Stimulated activated naive CD4-positive, alpha-beta T cell (primary cell): ENCODE measurements at places on chromosomes 4 and X.

DNA sequence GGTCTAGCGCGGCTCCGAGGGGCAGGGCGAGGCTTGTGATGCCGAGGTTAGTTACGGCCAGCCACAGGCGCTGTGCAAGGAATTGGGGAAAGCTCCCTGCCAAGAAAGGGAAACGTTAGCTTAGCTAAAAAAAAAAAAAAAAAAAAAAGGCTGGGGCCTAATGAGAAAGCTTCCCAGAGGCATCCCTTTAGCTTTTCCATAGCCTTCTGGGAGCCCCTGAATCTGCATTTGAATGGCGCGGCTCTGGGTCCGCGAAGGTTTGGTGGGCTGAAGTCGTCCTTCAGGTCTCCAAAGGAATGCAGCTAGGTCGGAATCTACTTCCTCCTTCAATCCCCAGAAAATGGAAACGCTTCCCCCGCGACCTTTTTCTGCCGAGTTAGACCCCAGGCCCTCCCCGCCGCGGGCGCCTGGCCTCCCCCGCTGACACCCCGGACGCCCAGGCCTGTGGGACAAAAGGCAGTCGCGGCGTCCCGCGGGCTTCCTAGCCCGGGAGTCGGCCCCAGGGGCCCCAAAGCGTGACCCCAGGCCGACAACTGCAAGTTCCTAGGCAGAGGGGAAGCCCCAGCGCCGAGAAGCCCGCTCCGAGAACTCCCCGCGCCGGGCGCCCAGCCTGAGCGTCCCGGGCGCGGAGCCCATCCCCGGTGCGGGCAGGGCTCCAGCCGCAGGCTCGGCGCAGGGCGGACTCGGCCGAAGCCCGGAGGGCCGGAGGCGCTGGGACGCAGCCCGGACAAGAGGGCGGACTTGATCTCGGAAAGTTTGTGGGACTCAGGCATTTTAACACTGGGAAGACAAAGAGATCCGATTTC, 605 bp upstream of the FAT1 start:
- no peak for DNase-seq

DNA sequence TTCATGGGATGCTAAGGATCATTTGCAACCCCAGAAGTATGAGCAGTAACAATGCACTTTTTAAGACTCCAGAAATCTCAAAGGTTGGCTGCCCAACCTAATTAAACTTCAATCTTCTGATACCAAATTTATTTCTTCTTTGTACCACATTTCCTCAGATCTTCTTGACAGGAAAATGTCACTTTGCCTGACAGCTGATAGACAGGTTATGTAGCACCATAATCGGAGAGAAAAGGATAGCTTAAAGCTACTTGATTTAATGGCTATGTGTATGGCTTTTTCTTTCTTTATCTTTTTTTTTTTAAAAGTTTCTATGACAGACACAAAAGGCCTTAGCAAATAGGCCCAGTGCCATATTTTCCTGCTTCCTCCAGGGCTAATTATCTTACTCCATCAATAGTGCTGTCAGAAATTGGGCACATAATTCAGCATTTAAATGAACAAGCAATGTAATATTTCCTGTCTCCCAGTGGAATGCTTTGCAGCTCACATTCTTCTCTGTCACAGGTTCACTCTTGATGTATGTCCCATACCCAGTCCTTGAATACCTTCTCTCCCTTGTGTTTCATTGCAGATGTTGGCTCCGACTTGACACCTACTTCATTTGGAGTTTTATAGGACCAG, 795.7 kb downstream of the ADGRL3 start:
- DNase-seq: no peak

GRCh38 chr4:158728236-158728635, 5.0 kb upstream of the PPID start:
- no peak for DNase-seq

DNA sequence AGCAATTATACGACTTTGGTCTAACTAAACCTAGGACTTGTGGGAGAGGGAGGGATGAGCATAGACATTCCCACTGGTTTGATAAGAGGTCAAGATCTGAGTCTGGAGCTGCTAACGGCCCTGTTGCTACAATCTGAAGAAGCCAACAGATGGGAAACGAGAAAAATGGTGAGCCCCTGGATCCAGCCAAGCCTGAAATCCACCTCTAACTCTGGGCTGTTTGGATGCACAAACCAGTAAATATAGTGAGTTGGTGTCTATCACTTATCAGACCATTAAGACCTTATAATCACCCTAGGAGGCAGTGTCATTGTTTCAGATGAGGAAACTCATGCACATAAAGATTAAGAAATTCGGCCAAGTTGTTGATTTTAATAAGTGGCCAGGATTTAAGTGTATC, 50.5 kb downstream of the ADGRA3 start:
- DNase-seq: no peak

DNA sequence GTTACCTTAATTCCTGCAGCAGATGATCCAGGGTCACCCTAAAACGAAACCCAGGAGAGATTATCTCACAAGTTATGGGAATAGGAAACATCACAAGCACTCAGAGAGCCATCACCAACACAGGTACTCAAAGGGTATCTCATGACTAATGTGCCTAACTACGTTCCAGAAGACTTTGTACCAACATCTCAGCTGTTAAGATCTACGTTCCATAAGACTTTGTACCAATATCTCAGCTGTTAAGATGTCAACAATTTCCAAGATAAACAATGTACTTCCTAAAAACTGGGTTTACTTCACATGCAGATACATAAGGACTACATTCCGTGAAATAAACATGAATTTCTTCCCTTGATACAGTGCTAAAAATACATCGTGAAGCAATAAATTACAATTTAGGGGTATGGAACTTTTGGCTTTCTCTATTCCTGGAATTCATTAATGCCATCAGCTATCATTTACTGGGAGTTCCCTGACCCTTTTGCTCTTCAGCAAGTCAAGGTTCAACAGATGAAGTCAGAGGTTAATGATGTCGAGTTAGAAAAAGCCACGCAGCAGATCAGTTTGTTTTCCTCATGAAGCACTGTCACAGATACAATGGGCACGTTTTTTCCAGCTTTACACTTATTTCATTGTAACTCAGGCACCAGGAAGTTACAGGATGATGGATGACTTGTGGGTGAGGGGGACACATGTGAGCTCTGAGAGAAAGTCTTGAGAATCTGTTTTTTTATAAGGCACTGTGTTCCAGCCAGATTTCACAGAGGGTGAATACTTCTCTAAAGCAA, 127.0 kb upstream of the ETNPPL start:
- no peak for DNase-seq

DNA sequence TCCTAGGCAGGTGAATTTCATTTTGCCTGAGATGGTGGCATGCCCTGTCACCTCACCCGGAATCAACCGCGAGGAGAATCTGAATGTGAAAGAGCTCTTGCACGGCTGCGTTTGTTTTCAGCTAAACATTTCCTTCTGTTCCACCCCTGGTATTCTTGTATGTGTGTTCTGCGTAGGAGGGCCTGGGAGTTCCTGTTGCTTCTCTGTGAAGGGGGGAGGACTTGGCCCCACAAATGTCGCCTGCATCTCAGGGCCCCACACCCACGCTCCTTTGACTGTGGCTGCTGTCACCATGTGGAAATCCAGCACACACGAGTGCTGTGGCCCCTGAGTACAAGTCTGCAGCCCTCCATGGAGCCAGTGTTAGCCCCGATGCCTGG, 45.8 kb upstream of the CLCN4 start:
- DNase-seq: peak; percentile 81

DNA sequence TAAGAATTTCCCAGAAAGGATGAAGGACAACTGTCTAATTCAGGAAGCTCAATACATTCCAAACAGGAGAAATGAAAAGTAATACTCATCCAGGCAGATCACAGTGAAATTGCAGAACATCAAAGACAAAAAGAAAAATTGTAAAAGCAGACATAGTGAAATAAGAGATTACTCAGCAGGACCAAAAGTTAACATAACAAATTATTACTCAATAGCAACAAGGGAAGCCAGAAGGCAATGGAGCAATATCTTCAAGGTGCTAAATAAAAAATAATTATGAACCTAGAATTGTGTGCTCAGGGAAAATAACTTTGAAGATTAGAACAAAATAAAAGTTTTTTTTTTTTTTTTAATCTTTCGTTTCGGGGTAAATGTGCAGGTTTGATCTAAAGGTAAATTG, 30.5 kb upstream of the ENPP6 start:
- DNase-seq: no peak

DNA sequence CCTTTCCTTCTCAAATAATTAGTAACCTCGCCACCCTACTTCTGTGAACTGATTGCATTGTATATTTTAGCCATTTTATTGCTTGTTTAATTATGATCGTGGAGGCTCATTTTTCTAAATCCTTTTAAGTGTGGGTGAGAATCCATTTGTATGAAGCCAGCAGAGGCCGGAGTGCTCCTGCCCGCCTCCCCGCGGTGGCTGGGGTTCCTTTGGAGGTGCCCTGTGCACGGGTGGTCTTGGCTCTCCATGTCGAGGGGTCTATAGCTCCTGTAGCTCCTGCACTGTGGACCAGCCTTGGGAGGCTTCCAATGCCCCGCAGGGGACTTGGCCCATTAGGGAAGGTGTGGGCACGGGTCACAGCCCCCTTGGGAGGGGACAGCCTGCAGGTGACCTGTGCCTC, 15.0 kb downstream of the UVSSA start:
- no peak for DNase-seq

- DNase-seq: no peak
Measured at GRCh38 chr4:153169776-153170175, 34.5 kb upstream of the TRIM2 start.

- no peak for DNase-seq
Measured at GRCh38 chrX:138847930-138848329, 136.4 kb upstream of the FGF13 start.

GRCh38 chr4:38002451-38003071, 42.4 kb downstream of the PTTG2 start:
- DNase-seq: no peak

- DNase-seq: peak; percentile 2
Measured at GRCh38 chrX:12967711-12968465, 7.0 kb upstream of the TMSB4X start.

- no peak for DNase-seq
Measured at GRCh38 chrX:74835566-74835965, 89.7 kb downstream of the NEXMIF start.

DNA sequence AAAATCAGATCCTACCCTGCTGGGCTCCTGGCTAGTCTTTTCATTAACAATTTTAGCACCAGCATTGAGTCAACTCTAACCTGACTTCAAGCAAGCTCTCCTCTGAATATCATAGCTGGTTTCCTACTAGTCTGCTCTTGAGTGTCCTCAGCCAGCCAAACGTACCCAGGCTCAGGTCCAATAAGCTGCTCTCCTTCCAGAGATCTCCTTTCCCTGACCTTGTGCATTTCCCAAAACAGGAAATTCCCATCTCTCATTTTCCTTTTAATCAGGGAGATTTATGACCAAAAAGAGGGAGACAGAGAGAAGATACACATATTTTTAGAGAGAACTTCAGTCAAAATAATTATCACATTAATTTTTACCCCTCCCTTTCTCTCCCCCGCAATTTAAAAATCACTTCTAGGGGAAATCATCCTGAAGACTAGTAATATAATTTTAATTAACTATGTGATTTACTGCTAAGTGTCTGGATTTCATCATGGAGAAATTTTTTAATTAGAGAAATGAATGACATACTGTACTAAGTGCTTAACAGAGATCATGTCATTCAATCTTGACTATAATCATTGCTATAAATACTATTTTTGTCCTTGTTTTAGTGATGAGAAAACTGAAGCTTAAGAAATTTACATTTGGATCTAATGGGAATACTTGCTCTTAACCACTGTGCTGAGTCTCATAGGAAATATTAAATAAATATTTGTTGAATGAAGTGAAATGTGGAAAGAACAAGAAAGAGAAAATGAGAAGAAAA, 421.7 kb upstream of the INTU start:
- no peak for DNase-seq

GRCh38 chr4:24423670-24424069, 160.7 kb downstream of the DHX15 start:
- DNase-seq: no peak

GRCh38 chr4:106898621-106899230, 137.4 kb downstream of the DKK2 start:
- DNase-seq: no peak

GRCh38 chrX:130082244-130083106, 27.8 kb downstream of the ELF4 start:
- peak; percentile 69 for DNase-seq

GRCh38 chr4:17491196-17491595, 20.7 kb downstream of the QDPR start:
- no peak for DNase-seq

DNA sequence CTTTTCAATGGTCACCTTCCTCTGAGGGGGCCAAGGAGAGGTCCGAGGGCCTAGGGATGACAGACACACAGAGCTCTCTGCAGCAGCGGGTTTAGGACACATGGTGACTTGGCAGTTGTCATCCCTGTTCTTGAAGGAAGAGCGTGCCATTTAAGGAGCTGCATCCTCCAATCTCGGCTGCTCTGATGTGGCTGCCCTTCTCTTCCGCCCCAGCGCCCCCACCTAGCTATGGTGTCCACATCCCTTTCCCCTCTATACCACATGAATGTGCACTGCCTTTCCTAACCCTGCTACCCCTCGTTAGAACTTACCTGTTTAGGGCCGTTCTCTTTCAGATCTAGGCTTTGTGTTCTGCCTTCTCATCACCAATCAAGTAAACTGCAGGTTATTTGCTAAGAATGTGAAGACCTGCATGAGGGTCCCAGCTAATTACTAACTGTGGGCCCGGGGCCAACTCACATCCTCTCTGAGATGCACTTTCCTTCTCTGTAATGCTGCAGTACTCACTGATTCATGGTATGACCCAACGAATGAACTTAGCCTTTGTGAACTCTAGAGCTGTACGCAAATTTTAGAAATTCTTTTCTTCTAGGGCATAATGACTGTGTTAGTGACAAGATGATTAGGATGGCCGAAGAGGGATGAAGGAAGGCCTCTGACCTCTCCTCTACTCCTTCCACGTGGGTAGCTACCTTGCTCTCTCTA, 38.2 kb downstream of the CHST7 start:
- DNase-seq: no peak

GRCh38 chrX:71103110-71103983, 3.2 kb downstream of the CXorf65 start:
- DNase-seq: peak; percentile 49

GRCh38 chr4:89855236-89855635, 18.3 kb upstream of the SNCA start:
- DNase-seq: no peak

GRCh38 chr4:22237155-22237751, 278.6 kb downstream of the ADGRA3 start:
- DNase-seq: peak; percentile 38

GRCh38 chr4:184376126-184376838, 98.1 kb downstream of the IRF2 start:
- DNase-seq: no peak

GRCh38 chr4:171025776-171026175, 787.4 kb upstream of the GALNTL6 start:
- no peak for DNase-seq

GRCh38 chr4:60884587-60884986, 315.5 kb upstream of the ADGRL3 start:
- DNase-seq: no peak

DNA sequence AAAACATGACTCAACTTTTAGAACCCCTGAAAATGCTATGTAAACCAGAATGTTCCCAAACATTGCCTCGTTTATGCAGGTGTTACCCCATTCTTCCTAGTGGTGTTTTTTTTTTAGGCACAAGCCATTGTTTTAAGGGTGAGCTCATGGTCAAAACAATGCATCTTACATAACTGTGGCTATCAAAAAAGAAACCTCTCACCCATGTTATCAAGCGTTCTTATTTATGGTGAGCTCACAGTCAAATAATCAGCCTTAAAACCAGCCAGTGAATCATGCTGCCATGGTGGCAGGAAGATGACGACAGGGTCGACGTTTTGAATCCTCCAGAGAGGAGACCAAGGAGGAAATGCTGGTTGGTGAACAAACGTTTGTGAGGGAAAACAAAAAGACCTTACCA, 195.2 kb downstream of the KDR start:
- no peak for DNase-seq
